ENCODE measurements at places on chromosomes 5 and 9.

- no peak for DNase-seq
These were observed 25.1 kb downstream of the SPACA9 start for GRCh38 chr9:132903574-132904492.

GRCh38 chr9:10235376-10235775 is 377.4 kb downstream of the PTPRD start:
- DNase-seq, result no peak

GRCh38 chr9:97510797-97511654 is 9.6 kb downstream of the TMOD1 start:
- peak; percentile 62 for DNase-seq

DNA sequence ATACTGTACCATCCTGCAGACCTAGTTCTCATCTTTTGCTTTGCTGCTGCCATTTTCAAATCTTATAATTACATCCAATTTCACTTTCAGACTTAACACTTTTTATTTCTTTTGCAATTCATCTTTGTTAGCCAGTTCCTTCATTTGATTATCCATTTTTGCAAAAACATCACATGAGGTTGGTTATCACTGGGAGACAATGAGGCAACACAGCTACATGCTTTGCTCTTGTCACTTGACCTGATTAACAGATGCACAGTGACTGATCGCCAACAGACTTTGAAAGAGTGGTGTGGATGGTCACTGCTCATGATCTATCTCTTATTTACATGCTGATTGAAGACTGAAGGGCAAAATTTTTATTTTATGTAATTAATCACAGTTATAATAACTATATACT is 17.0 kb upstream of the RNF20 start:
- DNase-seq, result no peak

DNA sequence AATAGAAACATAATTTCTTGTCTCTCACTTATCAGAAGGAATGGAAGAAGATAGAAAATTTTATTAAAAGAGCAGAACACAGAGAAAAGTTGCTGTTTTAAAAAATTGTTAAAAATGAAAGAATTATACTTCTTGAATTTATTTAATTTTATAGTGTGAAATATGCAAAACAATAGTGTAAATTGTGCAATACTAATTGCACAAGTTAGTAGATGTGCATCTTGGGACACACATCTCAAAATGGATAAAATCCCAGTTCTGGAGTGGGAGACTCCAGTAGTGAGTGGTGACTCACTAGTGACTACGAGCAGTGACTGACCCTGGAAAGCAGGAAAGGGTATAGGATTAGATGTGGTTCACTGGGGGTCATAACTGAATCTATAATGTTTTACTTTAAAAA is 223.2 kb downstream of the MSX2 start:
- no peak for DNase-seq

DNA sequence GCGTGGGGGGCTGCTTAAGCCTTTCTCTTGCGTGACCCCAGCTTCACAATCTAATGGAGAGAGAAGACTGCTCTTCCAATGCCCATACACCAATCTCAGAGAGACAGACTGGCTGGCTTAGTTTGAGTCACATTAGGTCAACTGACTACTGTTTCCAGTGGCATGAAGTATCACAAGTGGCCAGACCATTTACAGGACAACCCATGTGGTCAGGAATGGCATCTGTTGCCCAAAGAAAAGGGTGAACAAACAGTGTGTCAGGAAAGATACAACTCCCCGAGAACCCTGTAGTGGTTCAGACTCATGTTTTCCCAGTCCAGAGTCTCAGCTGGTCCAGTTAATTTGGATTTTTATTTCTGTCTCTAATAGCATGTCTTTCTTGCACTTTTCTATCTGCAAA is 177.4 kb upstream of the IL12B start:
- no peak for DNase-seq

GRCh38 chr9:96073531-96074480 is 198.3 kb downstream of the ERCC6L2 start:
- no peak for DNase-seq

DNA sequence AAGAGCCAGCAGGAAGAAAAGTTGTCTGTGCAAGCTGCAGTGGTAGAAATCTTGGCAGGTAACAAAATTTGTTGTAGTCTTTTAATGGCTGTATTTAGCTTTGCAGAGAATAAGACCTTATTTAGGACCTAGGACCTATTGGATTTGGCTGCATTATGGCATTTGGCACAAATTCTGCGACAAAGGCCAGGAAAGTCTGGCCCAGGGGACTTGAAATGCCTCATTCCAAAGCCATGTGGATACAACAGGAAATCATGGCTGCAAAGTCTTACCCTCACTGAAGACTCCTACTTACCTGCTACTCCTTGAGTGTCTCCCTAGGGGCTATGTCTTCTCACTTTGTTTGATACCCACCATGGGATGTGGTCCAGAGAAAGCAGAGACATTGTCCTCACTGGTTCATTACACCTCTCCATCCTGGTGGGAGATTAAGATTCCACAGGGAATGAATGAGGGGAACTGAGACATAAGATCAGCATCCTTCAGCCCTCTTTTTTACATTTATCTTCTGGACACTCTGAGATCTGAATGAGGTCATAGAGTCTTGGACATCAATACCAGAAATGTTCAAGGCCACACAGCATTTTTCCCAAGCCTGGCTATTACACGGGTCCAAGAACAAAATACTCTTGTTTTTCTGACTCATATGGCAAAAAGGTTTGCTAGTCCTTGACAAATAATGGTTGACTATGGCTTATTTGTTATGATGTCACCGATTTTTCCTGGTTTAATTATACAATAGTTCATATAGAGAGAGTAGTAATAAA is 119.4 kb downstream of the PDE8B start:
- no peak for DNase-seq

GRCh38 chr9:93820667-93821306 is 134.4 kb downstream of the BARX1 start:
- no peak for DNase-seq

DNA sequence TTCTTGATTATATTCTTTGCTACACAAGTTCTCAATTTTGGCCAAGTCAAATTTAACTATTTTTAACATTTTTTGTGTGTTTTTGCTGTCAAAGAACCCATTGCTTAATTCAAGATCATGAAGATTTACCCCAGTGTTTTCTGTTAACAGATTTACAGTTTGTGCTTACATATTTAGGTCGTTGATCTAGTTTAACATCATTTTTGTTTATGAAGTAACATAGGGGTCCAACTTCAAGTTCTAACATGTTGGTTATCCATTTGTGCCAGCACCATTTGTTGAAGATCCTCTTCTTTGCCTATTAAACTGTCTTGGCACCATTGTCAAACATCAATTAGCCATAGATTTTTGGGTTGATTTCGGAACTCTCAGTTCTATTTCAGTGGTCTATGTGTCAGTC is 71.0 kb downstream of the CCDC192 start:
- no peak for DNase-seq

GRCh38 chr9:101527066-101527465 is 6.6 kb upstream of the RNF20 start:
- DNase-seq, result no peak

- DNase-seq, result no peak
These were observed 12.2 kb downstream of the UBAC1 start for GRCh38 chr9:135948968-135949367.

DNA sequence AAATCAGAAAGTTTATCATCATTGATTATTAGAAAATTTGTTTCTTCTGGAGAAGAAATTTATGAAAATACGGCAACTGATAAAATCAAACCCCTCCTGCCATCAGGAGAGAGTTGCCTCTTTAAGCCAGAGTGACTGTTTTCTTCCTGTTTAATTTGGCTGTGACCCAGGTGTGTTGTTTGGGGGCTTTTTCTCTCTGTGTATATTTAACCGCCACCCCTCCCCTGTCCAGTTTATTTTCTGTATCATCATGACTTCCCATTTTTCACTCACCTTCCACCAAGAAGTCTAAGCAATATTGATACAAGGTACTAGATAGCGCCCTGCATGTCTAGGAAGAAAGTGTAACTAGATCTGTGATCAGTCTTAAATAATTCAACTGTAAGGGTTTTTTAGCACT is 50.1 kb downstream of the FAM78A start:
- DNase-seq, result no peak
